ENCODE measurements at places on chromosomes 6 and 20. TPM values are rescaled to one million over a fixed set of nuclear protein-coding genes. Genes with fewer than 3 reads are reported as not detected.

Gene ZBP1
- not detected for total RNA-seq

Gene TTBK1
- not detected for total RNA-seq

DNA sequence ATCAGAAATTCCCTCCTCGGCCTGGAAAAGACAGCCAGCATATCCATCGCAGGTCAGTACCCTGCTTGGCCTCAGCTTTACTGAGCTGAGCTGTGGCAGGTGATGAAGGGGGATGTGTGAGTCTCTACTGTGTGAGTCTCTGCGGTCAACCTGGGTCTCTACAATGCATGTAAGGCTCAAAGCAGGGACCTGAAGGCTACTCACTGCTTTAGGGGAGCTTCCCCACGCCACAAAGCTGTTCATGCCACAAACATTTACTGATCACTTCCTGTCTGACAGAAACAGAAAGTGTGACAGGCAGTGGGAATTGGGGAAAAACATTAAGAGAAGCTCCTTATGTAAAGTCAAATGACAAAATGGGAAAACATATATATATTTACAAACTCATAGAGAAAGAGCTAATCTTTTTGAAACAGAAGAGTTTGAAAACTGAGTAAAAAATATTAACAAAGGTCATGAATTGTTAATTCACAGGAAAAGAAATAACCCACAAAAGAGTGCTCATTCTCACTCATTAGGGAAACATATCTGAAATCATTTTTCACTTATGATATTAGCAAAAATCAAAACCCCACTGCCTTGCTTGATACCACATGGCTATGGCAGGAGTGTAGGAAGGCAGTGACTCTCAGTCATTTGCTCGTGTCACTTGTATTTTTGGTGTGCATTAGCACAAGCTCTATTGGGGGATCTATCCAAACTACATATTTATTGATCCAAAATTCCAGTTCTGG is 5.8 kb downstream of the BTN3A3 start:
- no peaks in the 10 kb centered on the region for H3K36me3 ChIP-seq
- no peak overlapping the region for H3K27ac ChIP-seq
- 0 out of 2 replicates have a peak, but pooled peaks cover under 1% of the 10 kb centered on the region for H3K4me1 ChIP-seq
- no peaks in the 10 kb centered on the region for H3K27me3 ChIP-seq
- DNase-seq = no peak
- no peak overlapping the region for H3K4me3 ChIP-seq

GRCh38 chr6:2881423-2881822 is 21.7 kb downstream of the SERPINB9 start:
- H3K4me1 ChIP-seq = peaks cover 22% of the 10 kb centered on the region
- no peak overlapping the region for H3K27ac ChIP-seq
- DNase-seq = no peak

DNA sequence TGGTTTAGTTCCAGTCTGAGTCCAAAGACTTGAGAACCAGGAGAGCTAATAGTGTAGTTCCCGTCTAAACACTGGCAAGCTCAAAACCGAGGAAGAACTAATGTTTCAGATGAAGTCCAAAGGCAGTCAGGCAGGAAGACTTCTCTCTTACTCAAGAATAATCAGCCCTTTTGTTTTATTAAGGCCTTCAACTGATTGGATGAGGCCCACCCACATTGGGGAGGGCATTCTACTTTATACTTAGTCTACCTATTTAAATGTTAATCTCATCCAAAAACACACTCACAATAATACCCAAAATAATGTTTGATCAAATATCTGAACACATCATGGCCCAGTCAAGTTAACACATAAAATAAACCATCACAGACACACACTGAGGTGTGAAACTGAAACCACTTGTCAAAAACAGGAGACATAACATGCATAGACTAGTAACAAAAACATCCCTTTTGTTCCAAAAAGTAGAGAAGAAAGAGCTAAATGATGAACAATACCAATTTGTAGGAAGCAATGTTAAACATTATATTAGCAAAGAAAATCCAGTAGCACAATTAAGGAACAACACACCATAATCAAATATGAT is 50.2 kb upstream of the SENP6 start:
- no peak overlapping the region for H3K27ac ChIP-seq
- DNase-seq = no peak
- H3K4me3 ChIP-seq = no peak overlapping the region
- no peaks in the 10 kb centered on the region for H3K36me3 ChIP-seq
- H3K27me3 ChIP-seq = no peaks in the 10 kb centered on the region
- H3K4me1 ChIP-seq = no peaks in the 10 kb centered on the region

DNA sequence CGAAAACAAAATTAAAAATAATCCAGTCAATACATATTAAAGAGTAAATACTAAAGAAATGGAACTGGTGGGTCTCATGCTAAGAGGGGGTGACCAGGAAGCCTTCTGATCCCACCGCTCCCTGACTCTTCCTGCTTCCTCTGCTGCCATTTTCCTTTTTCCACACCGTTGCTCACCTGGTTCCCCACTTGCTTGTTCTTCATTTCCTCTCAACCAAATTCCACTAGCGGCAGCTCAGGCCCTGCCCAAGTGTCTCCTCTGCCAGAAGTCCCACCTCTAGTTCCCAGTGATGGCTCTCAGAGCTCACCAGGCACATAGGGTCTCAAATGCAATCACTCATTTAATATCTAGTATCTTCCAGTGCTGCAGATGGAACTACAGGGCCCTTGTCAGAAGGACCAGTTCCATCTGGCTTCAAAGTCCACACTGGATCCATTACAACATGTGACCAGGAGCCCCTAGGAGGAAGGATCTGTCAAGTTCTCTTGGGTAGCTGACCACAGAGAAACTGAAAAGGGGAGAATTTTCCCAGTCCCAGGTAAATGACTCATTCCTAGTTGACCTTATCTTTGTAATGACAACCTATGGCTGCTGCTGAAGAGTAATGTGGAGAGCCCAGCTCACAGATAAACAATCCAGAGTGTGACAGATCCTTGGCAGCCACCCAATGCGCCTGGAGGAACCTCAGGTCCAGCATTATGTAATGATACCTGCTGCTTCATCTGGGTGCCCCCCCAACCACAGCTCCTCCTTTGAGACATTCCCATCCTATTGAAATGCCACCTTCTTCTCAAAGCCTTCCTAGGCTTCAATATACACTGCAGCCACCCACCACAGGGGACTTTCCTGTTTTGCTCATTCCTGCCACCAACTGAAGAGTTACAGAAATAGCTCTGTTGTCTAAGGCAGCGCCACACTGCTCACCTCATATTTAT is 38.2 kb downstream of the ELMO2 start:
- DNase-seq = no peak
- no peak overlapping the region for H3K27ac ChIP-seq
- H3K4me3 ChIP-seq = no peak overlapping the region
- H3K4me1 ChIP-seq = peaks cover 5% of the 10 kb centered on the region

GRCh38 chr20:48180618-48181017 is 395.3 kb upstream of the SULF2 start:
- H3K27ac ChIP-seq = no peak overlapping the region
- no peaks in the 10 kb centered on the region for H3K4me1 ChIP-seq

Gene ZGPAT
- 30.6 TPM for total RNA-seq
